ENCODE measurements at places on chromosomes 12 and 14.

DNA sequence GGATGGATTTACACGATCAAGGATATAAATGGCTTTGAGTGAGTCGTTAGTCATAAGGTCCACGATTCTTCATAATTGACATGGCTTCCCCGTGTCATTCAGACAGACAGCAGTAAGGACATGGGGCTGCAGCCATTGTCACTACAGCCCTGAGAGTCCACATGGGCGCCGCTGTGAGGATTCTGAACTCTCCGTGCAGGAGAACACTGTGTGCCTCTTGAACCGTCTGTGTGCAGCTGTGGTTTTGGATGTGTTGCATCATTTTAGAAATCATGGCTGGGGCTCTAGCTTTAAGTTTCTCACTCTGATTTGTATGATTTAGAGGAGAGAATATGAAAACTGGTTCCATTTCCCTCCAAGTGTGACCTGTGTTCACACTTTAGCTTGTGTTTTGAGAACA is 47.2 kb downstream of the NPAS3 start:
- H3K4me3 ChIP-seq = no peak overlapping the region
- DNase-seq = peak; percentile 28
- H3K27ac ChIP-seq = no peak overlapping the region
- H3K27me3 ChIP-seq = no peaks in the 10 kb centered on the region
- peaks cover 2% of the 10 kb centered on the region for H3K4me1 ChIP-seq
- H3K36me3 ChIP-seq = no peaks in the 10 kb centered on the region

DNA sequence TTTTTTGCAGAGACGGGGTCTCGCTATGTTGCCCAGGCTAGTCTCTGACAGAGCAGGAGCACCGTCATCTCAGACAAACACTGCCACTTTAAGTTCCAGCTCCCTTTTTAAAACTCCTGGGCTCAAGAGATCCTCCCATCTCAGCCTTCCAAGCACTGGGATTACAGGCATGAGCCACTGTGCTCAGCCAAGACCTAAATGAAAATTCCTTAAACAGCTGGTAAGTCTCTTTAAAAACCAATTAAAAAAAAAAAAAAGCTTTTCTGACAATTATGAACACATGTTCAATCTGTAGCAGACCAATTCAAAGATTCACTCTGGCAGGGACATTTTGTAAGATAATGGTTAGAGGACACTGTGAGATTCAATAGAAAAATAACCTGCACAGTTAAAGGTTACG is 77.8 kb downstream of the HECTD4 start:
- H3K27ac ChIP-seq = no peak overlapping the region
- peaks cover 3% of the 10 kb centered on the region for H3K4me1 ChIP-seq
- no peak for DNase-seq
- H3K27me3 ChIP-seq = no peaks in the 10 kb centered on the region
- no peak overlapping the region for H3K4me3 ChIP-seq

GRCh38 chr12:115403689-115404088 is 719.7 kb upstream of the TBX3 start:
- peaks cover 6% of the 10 kb centered on the region for H3K4me1 ChIP-seq
- H3K27me3 ChIP-seq = no peaks in the 10 kb centered on the region
- H3K36me3 ChIP-seq = no peaks in the 10 kb centered on the region
- no peak overlapping the region for H3K4me3 ChIP-seq
- no peak for DNase-seq

GRCh38 chr12:133156125-133156690 is 25.1 kb upstream of the ZNF268 start:
- H3K4me1 ChIP-seq = no peaks in the 10 kb centered on the region
- peaks cover 22% of the 10 kb centered on the region for H3K36me3 ChIP-seq

DNA sequence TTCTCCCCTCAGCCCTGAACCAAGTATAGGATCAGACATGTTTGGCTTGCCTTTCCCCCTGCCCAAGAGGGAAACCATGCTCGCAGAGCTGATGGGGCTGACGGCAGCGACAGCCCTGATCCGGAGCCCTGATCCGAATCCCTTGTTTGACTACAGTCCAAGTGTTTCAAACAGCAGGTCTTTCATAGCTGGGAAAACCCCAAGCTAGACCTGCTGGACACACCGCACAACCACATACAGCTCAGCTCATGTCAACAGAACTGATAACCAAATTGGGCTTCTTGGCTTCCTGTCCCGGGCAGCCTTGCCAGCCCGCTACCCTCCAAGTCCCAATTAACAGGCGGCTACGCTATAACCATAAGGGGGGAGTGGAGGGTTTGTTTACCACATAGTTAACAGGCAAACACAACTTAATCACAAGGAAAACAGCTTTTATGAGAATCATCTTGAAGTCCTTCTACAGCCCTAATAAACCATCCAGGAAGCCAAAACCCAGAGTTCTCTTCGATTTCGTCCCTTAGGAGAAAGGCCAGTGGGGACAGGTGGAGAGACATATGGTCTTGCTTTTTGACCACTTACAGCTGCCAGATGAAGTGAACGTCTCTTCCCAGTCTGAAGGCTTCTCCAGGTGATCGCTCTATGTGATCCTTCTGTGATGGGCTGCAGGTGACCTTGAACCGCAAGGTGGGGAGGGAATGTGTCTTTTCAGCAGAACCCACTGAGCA is 64.5 kb upstream of the MANSC4 start:
- peaks cover 1% of the 10 kb centered on the region for H3K4me1 ChIP-seq
- no peaks in the 10 kb centered on the region for H3K36me3 ChIP-seq
- DNase-seq = no peak
- H3K27me3 ChIP-seq = no peaks in the 10 kb centered on the region
- H3K27ac ChIP-seq = no peak overlapping the region
